ENCODE measurements at places on chromosomes 12 and 14.
A peak's percentile ranks its signal among the peaks of the same experiment; 100 is the strongest.

DNA sequence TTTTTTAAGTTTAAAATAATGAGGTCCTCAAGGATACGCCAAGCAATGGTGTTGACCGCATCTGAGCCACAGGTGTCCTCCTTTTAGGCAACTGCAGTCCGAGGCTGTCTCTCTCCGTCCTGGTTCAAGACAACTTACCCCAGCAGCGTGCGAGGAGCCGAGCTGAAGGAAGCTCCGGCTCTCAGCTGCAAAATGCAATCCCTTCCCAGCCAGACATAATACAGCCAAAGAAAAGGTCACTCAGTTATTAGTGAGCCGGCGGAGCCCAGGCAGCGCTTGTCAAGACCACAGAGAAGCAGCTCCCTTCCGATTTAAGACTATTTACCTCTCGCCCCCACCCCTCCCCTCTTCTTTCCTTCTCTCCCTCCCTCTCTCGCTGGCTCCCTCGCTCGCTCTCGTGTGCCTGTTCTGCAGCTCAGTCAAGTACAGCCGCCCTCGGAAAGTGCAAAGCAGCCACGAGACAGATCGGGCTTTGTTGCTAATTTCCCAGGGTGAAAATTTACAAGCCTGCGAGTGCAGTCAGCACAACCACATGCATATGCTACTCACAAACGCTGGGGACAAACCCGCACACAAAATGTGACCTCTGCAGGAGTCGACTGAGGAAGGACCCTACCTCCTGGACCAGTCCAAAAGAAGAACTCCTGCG, 363 bp upstream of the LMO3 start:
- no peak for DNase-seq

DNA sequence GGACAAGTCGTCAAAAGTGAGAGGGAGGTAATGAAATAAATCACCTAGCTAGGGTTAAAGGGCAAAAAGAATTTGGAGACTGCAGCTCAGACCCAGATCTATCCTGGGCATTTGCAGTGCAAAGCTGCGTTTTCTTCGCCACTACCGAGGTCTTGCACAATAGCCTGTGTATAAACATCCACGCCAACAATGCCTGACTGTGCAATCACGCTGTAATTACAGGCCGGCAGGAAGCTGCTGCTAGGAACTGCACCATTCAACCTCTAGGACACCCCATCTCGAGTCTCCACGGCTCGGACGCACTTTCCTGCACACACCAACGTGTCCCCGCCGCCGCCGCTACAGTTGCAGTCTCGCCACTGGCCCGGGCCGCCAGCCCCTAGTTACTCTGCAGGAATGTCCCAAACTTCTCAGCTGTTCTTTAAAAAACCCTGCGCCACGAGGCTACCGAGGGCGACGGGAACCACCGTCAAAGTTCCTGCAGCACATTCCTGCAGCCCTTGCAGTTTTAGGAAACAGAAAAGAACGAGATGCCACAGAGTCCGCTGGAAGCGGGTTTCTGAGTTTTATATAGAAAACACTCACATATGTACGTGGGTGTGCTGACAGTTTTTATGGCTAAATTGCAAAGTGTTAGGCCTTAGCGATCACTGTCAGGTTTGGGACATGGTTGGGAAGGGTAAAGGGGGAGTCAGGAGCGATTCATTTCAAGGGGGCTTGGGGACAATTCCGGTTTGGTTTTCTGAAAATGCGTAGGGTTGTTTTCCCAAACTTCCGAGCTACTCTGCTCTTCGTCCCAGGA, 65.6 kb upstream of the PTGR2 start:
- peak; percentile 74 for DNase-seq

- DNase-seq: no peak
Measured at GRCh38 chr14:53437858-53438257, 284.7 kb upstream of the DDHD1 start.

DNA sequence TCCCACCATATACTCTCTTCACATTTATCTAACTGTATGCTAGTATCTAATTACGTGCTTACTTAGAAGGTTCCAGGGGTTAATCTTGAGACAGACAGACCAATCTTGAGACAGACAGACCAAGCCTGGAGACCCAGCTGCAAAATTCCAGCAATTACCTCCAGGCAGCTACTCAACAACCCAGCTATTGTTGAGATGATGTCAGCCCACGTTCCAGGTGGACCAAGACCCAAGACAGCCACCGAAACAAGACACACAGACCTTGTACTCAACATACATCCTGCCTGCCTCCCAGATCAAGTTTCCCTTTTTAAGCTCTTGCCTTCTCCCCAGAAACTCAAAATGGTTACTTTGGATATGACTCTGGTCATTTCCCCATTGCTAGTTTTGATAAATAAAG, 64.9 kb upstream of the VASH1 start:
- DNase-seq: no peak

- DNase-seq: no peak
Measured at GRCh38 chr12:81798294-81798693, 39.1 kb upstream of the PPFIA2 start.

DNA sequence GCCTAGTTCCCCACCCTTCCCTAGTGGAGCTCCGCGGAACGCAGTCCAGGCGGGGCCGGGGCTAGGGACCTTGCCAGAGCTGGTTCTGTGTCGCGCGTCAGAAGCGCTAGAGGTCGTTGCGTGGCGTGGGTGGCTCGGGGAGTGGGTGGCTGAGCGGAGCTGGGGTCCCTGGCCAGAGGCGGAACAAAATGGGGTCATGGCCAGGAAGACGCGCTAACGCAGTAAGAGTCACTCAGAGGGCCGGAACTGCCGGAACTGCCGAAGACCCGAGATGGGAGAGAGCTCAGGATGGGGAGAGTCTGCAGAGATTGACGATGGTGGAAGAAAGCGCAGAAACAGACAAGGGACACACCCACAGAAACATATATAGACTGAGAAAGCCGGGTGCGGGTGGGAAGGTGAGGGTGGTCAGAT, 4.8 kb downstream of the DGKA start:
- DNase-seq: peak; percentile 58

DNA sequence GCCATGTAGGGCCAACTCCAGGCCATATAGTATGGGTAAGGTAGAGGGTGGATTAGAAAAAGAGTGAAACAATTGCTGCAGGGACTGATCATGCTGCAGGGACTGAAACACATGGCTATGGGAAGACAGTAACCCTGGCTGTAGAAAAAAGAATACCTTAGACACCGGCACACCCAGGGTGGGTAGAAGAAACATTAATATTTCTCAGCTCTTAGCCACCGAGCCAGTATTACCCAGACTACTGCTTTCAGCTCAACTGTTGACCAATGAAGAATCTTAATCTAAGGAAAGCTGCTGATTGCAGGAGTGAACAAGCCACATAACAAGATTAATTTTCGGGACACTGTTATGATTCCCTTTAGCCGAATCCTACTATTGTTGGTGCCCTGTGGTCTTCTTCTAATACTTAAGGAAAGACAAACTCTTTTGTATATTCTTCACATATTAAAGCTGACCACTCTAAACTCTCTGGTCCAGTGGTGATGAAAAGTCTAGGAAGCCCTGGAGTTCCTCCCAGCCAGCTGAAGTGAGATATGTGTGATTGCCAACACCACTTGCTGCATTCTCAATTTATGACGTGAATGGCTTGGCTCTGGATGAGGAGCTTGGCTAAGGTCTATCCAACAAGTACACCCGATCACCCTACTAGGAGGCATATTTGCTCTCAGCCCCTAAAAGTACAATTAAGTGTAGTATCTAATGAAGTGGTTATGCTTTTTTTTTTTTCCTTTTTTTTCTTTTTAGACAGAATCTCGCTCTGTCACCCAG, 69.2 kb downstream of the NOVA1 start:
- no peak for DNase-seq

DNA sequence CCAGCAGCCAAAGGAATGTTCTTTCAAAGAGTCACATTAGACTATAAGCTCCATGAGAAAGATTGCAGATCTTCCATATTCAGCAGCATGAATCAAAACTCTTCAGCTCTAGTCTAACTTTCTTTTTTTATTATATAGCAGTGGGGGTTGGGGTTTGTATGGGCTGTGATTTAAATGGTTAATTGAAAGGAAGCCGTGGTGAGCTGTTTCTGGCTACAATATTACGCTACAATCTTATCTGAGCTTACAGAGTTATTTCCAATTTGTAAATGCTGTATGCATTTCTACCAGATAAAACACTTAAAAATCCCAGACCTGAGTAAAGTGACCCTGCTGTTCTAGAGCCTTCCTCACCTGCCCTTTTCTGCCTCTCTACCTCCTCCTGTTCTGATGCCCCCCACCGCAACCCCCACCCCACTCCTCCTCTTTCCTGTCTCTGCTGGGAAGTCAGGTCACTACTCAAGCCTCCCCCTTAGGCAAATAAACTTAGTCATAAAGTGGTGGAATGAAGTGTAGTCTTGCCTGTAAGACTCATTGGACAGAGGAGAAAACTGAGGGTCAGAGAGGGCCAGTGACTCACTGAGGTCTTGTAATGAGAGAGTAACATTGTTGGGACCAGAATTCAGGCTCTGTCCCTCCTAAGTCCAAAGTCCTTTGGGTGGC, 1089.5 kb downstream of the BCL11B start:
- DNase-seq: peak; percentile 68

- no peak for DNase-seq
Measured at GRCh38 chr14:103488960-103489359, 33.7 kb downstream of the CKB start.

GRCh38 chr12:85713373-85713772, 122.8 kb downstream of the RASSF9 start:
- no peak for DNase-seq

DNA sequence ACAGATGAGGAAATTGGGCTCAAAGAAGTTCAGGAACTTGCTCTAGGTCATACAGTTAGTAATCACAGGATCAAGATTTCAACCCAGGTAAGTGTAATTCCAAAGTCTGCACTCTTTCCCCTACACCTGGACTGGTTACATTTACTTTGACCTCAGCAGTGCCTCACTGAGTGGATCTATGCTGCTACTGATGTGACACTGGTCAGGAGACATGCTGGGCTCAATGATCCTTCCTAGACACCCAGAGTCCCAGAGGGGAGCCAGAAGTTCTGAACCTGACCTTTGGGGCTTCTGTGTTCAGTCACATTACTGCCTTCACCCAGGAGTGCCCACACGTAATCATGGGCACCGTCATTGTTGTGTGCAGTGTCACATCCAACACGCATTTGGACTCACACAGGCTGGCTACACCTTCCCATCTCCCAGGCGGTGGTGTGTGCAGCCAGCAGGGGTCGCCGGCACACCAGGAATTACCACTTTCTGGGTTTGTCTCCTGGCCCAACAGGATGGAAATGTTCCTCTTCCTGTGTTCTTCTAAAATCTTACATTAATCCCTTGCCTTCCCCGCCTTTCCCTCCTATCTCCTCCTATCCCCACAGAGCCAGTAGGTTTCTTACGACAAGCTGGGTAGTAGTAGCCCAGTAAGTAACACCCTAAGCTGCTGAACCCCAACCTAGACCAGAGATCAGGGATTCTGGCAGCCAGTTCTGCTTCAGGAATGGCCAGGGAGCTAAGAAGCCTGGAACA, 25.6 kb downstream of the CALCOCO1 start:
- peak; percentile 84 for DNase-seq

DNA sequence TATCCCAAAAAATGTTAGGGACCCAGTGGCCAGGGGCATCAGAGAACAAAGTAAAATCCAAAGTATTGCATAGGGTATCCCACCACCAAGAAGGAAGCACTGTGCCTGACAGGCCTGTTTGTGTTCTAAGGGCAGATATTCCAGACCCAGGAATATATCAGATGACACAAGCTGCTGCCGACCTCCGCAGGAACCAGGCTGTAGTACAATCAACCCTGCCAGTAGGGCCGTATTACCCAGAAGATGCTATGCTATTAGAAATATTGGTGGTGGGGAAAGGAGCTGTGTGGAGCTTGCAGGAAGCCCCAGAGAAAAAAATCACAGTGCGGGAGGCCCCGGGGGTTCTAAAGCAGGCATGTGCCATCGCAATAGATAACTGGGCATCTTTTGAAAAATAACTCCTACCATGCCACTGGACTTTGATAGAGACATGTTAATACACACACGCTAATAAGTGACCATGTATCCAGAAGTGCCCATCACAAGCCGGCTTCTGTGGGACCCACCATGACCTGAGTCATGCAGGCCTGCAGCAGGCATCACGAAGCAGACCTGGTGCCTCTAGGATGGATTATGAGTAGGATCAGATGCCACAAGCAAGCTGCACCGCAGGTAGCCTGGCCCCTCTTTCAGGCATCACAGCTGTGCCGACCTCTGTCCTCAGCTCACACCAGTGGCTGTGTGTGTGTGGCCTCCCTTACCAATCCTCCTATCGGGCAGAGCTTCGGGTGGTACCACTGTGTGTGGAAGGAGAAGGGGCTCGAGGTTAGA, 242.7 kb downstream of the BCL11B start:
- DNase-seq: peak; percentile 12

GRCh38 chr12:63997198-63997597, 152.7 kb downstream of the SRGAP1 start:
- no peak for DNase-seq

DNA sequence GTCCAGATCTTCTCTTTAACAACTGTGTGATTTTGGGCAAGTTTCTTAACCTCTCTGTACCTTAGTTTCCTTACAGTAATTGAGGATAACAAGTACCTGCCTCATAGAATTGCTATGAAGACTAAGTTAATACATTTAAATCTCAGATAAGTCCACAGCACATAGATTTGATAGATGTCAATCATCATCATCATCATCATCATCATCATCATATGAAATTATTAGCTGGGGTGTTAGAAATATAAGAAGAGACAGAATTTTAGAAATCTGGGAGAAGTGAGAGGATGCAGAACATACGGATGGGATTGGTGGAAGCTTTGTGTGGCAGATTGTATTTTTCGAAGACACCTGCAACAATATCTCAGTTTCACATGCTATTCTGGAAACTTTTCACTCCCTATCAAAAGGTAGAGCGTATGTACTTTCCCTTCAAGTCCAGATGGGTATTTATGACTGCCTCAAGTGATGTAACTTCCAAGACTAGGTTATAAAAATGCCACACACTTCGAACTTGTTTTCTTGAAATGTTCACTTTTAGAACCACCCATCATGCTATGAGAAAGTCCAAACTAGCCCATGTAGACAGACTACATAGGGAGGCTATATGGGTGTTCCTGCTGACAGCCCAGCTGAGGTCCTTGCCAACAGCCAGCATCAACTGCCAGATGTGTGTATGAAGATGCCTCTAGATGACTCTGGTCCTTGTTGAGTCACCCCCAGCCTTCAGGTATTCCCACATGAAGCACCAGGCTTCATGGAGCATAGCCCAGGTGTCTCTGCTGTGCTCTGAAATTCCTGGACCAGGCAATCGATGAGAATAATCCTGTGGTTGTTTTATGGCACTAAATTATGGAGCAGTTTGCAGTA, 20.7 kb upstream of the SDR39U1 start:
- no peak for DNase-seq
